ENCODE measurements at places on chromosomes 5 and 9.

DNA sequence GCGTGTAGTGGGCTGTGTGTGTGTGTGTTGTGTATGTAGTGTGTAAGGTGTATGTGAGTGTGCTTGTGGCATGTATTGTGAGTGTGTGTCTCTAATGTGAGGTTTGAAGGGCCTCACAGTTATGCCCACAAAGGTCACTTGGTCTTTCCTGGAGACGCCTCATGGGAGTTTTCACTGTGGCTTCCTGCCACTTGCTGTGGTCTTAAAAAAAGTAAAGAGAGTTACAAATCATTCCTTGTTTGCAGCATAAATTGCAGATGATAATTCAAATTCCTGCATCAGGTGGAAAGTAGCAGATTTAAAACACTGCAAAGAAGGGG is 72.6 kb downstream of the TENT4A start:
- no peak for DNase-seq

GRCh38 chr9:96169901-96170300 is 132.1 kb downstream of the HSD17B3 start:
- no peak for DNase-seq

DNA sequence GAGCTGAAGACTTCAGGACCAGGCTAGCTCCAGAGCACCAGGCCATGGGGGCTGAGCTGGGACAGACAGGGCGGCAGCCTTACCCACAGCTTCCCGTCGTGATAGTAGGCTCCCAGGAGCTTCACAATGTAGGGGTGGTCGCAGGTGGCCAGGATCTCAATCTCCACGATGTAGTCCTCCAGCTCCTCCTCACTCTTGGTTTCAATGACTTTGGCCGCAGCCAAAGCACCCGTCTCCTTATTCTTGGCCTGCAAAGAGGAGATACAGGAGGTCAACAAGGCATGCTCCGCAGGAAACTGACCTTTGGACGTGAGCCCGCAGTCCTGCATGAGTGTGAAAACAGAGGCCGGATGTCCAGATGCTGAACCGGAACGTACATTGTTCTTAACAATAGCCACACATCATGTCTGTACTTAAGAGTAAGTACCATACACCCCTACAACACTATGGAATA is 31.5 kb downstream of the STK10 start:
- no peak for DNase-seq

DNA sequence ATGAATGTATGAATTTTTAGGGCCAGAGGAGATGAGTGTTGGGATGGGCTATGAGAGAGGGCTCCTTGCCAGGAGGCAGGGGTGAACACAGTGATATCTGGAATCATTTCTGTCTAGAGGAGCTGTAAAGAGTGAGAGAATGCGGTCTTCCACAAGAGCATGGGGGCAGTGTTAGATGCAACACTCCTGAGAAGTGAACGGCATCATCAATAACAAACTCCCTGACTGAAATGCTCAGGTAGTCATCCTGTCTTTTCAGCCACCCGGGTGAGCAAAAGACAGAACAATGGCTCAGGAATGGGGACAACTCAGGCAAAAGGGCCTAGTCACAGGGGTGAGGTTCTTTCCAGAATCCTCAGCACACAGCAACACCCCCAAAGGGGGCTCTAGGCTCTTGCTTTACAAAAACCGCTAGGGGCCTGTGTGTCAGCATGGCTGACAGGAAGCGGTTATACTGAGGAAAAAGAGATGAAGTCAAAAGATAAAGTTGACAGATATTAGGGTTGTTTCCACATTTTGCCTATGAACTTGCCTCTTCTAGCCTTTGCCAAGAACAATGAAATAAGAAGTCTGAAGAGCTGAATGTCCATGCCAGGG is 104.6 kb upstream of the LRRTM2 start:
- no peak for DNase-seq

GRCh38 chr5:132280371-132281240 is 13.6 kb upstream of the SLC22A4 start:
- no peak for DNase-seq

GRCh38 chr5:156331181-156331580 is 4.2 kb downstream of the SGCD start:
- DNase-seq, result no peak

DNA sequence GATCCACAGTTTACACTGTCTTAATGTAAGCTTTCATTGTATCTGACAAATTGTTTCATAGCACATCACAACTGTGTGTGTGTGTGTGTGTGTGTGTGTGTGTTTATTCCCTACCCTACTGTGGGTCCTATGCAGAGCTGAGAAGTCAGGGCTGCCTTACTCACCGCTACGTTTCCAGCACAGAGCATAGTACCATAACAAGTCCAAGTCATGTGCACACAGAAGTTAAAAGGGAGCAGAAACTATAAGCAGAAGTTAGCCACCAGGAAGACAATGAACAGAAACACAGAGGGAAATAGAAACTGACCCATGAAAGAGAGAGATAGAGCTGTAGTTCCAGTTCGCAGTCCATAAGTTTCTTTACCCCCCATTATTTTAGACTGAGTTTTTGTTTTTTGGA is 38.2 kb upstream of the DMXL1 start:
- DNase-seq, result peak; percentile 21

DNA sequence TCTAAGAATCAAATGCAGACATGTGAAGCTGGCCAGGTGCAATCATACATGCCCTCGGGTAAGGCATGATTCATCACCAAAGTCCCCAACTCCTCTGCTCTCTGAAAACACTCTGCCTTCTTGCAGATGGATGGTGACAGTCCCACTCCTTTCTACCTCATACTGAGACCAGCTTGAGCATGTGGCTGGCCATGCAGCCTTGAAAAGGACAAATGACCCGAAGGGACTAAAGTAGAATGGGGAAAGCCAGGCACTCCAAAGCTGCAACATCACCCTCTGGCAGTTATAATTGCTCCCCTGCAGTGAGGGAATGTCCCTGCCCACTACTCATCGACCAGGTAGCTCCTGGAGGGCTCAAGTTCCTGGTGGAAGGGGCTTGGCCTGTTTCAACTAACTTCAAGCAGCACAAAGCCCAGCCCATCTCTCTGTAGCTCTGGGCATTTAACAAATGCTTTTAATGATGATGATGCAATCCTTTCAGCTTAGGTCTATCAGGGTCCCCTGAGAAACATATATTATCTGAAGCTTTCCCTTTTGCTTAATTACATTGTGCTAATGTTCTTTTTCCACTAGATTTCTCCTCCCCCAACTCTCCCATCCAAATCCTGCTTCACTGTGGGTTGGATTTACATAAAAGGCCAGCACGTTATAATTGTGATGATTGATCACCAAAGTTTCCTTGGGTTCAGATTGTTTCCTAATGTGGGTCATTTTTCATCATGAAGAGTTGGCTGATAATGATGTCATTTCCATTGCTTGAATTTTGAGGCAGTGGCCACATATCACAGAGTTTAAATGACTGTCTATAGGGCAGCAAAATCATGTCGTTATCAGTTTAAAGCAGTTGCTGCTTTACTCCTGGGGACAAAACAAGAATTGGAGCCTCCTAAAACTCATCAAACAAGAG is 436.5 kb upstream of the SLC30A5 start:
- DNase-seq, result no peak

GRCh38 chr9:129610473-129611306 is 10.2 kb downstream of the C9orf50 start:
- DNase-seq, result peak; percentile 87

DNA sequence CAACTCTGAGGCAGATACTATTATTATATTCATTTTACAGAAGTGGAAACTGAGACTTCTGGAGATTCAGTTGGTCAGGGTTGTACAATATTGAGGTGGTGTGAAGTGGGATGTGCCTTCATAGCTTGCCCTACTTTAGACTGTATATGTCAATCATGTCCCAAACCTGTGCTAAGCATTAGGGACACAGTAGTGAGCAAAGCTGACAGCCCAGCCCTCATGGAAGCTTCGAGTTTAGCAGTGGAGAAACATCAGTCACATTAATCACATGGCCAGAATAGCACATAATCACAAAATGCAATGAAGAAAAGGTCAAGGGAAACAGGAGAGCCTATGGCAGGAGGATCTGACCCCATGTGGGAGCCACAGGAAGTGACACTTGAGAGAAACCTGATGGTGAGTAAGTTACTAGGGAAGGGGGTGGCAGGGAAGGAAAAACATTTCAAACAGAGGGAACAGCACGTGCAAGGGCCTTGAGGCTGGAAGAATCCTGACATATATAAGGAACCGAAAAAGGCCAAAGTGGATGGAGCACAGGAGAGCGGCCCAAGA is 20.5 kb upstream of the RALGPS1 start:
- no peak for DNase-seq

GRCh38 chr5:154481584-154482381 is 3.8 kb upstream of the HAND1 start:
- DNase-seq, result no peak

- no peak for DNase-seq
Measured at GRCh38 chr5:149056616-149057165, 6.2 kb downstream of the SH3TC2 start.

- DNase-seq, result no peak
Measured at GRCh38 chr5:139954022-139954421, 89.1 kb downstream of the NRG2 start.

DNA sequence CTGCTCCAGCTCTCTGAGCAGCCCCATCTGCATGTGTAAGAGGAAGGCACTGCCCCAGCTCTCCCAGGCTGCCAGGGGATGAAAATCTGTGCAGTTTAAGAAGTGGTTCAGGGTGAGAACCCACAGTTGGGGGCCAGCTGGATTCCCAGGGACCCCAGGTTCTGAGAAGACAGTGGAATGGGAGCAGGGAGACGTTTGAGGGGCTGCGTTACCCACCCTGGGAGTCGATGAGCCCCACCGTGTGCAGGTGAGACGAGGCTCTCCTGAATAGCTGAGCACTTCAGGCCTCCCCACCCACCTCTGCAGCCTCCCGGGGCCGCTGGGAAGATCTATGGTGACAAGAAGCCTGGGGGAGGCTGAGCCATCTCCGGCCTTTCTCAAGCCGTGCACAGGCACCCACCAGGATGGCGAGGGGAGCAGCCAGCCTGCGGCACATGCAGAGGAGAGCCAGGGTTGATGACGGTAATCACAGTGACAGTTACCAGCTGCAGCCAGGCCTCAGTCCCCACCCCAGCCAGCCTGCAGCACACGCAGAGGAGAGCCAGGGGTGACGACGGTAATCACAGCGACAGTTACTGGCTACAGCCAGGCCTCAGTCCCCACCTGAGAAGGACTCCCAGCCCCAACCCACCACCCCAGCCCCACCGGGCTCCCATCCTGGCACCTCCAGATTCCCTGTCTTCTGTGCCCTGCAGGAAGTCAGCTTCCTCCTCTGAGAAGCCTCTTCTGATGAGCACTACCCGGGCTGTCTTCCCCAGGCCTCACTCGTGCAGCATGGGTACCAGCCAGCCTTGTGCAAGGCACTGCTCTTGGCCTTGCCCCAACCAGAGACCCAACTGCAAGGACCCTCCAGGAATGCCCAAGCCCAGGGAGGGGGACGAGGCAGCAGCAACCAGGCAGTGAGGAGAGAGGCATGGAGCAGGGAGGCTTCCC is 150.8 kb upstream of the PPP1R26 start:
- DNase-seq, result no peak

DNA sequence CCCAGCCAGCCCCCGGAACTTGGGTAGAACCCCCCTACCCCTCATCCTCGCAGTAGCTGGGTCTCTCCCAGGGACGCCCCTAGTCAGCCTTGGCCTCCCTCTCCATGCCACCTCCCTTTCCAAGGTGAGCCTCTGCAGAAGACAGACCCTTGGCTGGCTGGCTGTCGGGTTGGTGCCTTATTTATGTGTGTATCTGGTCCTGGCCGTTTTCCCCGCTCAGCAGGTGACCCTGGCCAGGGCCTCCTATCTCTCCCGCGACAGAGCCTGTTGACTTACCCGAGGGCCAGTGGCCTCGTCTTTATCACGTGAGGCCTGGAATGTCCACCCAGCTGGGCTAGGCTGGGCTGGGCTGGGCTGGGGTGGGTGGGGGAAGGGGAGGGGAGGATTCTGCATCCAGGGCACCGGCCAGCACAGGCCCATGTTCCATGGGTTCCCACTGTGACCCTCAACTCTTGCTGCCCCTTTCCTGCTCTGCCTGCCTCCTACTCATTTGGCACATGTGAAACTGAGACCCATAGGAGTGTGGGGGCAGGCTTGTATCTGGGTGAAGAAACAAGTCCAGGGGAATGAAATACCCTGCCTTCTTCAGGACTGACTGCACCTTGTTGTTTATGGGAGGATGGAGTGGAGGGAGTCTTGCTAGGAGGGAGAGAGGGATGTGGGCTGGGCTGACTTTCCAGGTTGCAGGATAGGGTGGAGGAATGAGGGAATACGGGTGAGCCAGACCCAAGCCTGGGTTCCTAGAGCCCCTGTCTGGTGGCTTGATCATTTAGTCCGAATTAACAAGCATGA is 3.1 kb downstream of the CXXC5 start:
- DNase-seq, result no peak

GRCh38 chr9:98327249-98327561 is 71.8 kb upstream of the TBC1D2 start:
- no peak for DNase-seq

DNA sequence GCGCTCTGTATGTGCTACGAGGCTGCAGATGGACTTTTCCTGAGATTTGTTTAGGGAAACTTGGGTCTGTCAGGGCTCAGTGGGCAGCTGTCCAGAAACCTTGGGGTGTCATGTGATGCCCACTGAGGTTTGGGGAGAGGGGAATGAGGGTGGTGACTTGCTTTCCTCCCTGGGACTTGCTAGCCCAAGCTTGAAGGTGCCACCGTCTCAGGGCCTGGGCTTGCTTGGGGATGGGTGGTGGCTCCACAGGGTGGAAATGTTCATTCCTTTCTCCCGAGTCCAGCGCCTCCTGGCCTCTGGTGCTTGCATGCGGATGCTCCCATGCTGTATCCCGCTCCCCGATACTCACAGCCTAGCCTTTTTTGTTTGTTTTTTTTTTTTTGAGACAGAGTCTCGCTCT is 33.3 kb downstream of the ZNF618 start:
- DNase-seq, result no peak

DNA sequence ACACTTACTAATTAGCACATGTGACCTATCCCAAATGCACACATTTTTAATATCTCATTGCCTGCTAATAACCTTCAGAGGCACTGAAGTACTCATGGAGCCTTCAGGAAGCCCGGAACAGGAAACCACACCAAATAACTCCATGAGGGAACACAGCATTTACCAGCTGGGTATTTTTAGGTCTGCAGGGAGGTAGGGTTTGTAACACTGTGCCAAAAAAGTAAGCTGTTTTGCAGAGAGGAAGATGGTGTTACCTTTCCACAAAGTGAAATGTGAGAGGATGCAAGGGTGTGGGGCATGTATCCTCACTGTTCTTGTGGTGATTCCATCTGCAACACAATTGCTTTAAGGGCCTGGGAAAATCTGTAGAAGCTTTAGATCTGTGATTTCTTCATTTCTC is 64.4 kb downstream of the NUDT12 start:
- no peak for DNase-seq
